ENCODE measurements at places on chromosomes 5 and 9.

- peak; percentile 71 for DNase-seq
Measured at GRCh38 chr5:113024076-113024697, 47.6 kb downstream of the DCP2 start.

DNA sequence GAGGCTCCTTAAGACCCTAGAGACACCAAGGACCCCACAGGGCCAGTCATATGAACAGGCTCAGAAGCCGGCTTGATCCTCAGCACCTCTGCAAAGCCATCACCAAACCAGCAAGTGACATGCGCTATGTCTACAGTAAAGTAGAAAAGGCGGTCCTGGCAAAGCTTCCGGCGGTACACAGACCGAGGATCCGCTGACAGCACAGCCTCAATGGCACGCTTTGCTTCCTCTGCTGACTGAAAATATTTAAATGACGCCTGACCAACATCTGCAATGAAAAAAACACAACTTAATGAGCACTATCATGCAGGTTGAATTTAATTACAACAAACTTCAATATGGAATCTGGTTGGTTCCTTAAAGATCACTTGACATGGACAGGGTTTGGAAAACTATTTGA, 17.6 kb downstream of the TRMO start:
- DNase-seq: no peak

DNA sequence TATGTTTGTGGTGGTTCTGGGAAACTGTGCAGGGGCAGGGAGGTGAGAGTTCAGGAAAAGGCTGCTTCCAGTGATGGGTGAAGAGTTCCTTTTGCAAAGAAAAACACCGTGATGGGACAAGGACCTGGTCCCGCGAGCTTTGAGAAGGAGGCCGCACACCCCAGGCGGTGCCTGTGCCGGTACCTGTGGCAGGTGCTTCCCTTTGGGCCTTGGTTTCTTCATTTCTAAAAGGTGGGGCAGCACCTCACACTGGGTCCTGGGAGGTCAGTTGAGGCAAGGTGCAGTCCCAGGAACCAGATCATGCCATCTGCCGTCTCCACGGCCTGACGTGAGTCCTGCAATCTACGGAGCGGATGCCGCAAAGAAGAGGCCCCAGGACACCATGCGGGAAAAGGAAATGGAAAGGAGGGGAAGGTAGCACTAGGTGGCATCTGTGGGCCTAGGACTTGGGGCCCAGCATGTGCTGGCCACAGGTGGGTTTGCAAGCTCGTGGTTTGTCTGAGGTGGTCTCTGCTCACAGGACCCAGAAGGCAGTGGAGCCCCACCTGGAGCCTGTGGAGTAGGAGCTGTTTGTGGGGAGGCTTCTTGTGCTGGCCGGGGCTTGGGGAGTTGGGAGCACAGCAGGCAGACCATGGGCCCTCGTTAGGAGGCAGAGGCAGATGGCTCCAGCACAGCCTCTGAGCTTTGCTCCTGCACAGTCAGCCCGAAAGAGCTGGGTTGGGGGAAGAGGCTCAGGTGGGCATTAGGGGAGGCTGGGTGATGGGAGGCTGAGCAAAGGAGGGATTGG, 131.6 kb downstream of the CACNA1B start:
- no peak for DNase-seq

DNA sequence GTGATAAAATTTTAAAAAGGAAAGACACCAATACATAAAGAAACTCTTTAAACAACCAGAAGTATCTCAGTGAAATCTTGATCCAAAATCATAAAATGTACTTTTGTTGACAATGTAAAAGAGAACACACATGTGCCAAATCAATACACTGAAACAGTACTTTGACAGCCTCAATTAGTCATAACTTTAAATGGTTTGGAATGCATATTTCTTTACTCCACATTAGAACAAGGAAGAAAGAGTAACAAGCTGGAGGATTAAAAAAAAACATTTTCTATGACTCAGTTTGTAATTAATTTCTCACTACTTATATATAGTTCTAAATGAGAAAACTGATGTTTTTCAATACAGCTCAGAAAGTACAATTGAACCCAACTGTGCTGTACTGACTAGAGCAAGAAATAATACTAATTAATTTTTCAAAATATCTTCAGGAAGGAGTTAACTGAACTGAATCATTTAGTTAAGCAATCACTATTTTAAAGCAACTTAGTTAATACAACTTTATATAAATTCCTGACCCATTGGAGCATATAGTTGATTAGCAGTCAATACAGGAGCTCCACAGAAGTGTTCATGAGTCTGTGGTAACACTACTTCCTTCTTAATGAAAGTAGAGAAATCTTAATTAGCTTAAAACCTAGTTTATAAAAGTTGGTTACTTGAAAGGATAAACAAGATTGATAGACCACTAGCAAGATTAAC, 101.0 kb downstream of the NR3C1 start:
- no peak for DNase-seq

DNA sequence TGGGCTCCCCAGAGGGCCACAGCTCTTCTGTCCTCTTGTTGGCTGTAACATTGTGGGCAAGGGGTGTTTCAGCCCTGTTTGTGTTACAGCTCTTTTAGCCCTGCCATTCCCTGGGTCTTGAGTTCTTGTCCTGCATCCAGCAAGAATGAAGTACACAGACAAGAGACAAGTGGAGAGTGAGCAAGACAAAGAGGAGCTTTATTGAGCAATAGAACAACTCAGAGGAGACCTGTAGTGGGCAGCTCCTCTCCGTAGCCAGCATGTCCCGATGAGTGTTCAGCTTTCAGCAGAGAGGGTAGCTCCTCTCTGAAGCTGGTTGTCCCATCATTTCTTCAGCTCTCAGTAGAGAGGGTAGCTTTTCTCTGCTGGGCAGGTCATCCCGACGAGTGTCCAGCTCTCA, 22.9 kb downstream of the JMY start:
- no peak for DNase-seq
